HCEC 1CT (cell line): ENCODE measurements at places on chromosomes 12 and 14.

DNA sequence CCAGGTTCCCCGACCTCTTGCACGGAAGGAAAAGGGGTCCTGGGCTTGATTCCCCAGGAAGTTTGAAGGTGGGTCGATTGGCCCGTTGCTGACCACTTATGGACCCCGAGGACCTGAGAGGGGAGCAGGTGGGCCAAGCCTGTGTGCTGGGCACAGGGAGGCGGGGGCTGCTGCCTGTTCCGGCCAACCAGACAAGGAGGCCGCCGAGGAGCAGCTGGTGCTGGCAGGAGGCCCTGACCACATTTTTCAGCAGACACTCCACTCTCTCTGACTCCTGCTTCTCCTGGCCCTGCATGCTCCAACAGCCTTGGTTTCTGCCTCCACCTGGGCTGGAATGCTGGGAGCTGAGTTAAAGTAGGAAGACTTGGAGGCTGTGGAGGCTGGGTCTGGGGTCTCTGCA, 42.8 kb downstream of the NOS1 start:
- DNase-seq = no peak

DNA sequence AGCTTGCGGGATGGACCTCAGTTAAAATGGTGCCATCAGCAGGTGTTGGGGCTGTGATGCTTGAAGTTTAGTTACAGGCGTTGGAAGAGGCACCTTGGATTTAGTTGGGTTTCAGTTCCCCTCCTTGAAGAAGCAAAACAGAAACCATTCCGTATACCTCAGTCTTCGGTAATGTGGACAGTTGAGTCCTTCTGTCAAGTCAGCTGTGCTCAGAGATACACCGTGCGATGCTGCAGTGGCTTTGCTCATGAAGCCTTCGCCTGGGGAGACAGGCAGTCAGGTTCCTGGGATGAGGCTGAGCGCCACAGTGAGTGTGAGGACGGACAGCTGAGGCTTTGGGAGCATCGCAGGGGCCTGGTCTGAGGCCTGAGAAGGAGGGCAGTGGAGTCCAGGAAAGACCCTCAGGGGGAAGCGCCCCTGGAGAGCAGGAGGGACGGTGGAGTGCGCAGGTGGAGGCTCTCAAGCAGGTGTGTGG, 7.4 kb downstream of the RAN start:
- no peak for DNase-seq

DNA sequence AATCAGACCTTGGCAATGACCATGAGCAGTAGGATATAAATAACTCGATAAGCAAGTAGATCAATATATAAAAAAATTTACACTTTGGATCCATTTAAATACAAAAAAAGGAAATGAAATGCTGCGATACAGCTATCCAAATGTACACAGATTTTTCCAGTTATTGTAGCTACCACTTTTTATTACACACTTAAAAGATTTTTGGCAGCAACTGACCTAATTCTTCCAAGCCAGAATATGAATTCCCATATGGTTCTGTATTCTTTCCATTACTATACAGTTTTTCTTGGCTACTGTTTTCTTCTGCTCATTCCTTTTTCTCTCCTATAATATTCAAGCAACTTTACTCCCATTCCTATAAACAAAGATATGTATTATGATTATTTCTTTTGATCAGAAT, 52.2 kb downstream of the TMTC1 start:
- no peak for DNase-seq

DNA sequence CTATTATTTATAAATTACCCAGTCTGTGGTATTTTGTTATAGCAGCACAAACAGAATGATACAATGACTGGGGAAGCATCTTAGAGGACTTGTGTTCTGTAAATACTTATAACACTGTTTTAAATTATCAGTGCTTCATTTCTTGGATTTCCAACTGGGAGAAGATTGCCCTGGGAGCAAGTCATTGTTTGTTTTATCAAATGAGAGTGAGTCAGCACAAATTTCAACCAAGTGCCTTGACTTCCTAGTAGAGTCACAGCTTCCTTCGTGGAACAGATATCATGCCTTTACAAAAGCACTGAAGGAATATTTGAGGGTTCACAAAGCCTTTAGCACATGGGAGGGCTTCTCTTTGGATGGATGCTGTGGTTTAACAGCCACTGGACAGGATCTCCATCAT, 234.1 kb downstream of the KTN1 start:
- DNase-seq = no peak

DNA sequence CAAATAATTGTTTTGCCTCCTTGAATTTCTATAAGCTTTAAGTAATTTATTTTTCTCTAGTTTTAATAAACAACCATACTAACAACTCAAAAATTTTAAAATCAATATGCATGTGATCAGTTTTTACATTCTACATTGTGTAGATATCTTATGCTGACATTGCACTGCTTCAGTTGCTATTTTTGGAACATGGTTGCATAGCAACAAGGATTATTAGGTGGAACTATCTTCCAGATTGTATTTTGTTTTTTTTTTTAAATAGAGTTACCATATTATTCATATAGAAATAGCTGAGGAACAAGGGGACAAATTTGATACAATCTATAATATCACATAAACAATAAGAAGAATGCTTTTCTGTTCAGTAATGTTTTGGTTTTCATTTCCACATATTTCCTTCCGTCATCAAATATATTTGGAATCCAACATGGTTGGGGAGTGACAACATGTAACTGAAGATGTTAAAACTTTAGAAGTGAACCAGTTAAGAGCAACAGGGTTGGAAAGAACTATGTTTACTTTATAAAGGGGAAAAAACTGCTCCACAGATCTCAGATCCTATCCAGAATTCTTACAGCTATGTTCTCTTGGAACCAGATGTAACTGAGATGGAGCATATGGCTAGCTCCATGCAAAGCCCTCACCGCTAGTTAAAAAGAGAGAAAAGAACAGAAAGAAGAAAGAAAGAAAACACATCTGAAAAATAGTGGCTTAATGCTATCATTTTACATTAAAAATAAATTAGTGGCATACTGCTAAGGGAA, 235.5 kb downstream of the NELL2 start:
- no peak for DNase-seq

DNA sequence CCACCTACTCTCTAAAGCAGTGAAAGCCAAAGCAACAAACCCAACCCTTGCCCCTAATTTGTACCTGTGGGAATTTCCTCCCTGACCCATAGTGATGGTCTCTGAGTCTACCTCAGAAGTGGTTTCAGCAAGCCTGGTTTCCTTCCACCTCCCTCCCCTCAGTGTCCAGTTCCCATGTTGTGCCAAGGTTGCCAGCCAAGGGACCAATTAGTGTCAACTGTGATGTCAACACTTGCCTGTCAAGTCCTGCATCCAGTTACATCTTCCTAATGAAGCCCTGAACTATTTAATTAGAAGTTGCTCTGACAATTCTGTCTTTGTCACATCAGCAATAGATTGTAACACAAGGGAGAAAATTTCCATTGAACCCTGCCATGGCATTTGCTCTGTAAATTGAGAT, 194.4 kb upstream of the CCDC196 start:
- DNase-seq = no peak

- no peak for DNase-seq
Observed at GRCh38 chr12:113524495-113524894, 52.8 kb upstream of the LHX5 start.

GRCh38 chr12:128133321-128134073, 133.5 kb upstream of the TMEM132C start:
- no peak for DNase-seq

GRCh38 chr14:39641224-39641623, 209.0 kb upstream of the FBXO33 start:
- no peak for DNase-seq

DNA sequence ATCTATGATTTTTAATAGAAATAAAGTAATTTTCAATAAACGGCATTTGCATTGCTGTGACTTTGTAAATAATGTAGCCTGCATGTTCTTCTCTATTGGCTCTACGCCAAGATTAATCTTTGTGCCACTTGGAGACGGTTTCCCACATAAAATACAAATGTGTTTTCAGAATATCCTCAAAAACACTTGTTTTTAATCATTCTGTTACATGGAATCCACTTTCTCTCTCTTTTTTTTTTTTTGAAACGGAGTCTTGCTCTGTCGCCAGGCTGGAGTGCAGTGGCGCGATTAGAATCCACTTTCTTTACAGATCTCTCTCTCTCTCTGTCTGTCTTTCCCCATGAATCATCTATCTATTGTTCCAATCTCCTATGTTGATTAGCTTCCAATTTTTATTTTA, 22.8 kb upstream of the SSPN start:
- no peak for DNase-seq

DNA sequence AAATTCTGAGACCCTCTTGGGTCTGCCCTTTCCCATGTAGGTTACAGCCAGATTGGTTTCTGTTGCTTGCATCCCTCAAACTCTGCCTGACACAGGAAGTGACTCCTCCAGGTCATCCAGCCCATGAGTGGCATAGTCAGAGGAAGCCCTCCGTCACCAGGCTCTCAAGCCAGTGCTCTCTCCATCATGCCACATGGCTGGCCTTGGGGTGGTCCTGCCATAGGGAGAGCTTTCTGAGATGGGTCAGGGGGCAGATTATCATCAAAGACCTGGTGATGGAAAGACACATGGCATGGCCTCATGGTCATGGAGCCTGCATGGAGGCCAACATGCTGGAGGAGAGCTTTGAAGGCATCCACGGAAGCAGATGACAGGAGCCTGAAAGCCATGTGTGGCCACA, 15.4 kb upstream of the CLMN start:
- no peak for DNase-seq

- DNase-seq = peak; percentile 18
Observed at GRCh38 chr12:51244269-51244668, 5.6 kb downstream of the DAZAP2 start.

DNA sequence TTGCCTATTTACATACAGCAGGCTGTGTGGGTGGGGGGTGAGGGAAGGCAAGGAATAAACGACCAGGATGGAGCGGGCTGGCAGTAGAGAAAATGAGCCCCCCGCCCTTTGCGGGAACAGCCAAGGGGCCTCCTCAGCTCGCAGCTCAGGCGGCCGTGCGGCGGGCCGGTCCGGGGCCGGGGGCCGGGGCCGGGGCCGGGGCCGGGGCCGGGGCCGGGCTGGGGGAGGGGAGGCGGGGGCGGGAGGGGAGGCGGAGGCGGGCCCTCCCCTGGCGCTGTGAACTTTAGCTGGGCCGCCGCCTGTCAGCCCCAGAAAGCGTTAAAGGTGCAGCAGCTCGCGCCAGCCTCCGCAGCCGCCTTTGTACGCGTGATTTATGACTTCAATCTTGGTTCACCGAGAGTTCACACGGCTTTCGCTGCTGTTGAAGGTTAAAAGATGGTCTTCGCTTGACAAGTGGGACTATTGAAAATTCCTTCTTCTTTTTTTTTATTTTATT, 28.8 kb downstream of the HOXC4 start:
- DNase-seq = no peak

GRCh38 chr14:33631441-33631840, 319.4 kb downstream of the EGLN3 start:
- no peak for DNase-seq

- DNase-seq = no peak
Observed at GRCh38 chr14:75231320-75231719, 47.3 kb upstream of the FOS start.

- DNase-seq = peak; percentile 74
Observed at GRCh38 chr12:115322275-115322674, 638.3 kb upstream of the TBX3 start.

DNA sequence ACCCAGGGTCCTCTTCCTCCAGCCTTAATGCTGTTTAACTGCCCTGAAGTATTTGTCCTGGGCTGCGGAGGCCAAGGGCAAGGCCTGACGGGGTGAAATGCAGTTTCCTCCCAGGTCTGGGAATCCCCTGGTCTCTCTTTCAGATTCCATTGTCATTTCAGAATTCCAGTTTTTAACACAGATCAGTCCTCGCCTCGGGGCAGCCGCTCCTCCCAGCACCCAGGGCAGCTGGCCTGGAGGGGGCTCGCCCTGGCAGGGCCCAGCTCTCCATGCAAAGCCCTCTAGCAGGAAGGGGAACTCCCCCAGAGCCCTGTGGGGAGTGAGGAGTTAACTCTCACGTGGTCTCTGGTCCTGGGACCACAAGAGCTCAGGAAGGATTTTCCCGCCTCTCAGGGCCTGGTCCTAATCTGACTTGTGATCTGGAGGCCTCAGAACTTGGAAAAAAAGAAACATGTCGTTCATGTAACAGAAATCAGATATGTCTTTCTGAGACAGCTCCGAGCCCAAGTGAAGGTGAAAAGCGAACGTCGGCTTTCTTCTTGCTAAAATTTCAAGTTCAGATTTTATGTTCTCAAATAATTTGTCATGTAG, 265.6 kb upstream of the SFSWAP start:
- no peak for DNase-seq

- no peak for DNase-seq
Observed at GRCh38 chr14:74910556-74910955, 12.5 kb downstream of the RPS6KL1 start.

DNA sequence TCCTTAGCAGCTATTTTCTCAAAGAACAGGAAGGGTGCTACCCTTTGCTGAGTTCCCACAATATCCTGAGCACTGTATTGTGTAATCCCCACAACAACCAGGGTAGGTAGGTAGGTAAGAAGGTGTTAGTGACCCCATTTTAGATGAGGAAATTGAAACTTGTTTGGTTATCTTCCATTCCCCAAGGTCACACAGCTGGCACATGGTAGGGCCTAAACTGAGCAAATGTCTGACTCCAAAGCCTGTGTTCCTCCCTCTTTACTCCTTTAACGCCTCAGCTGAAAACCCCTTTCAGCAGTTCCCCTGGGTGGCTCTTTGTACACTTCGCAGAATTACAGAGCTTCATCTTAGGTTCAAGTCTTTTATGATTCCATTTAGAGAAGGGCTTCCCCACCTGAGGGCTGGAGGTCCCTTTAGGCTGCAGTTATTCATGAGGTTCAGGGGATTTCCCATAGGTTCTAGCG, 26.5 kb upstream of the RIC8B start:
- DNase-seq = no peak

GRCh38 chr14:68264260-68264569, 444.6 kb downstream of the RAD51B start:
- no peak for DNase-seq
